ENCODE measurements at places on chromosomes 2 and 18. TPM values are rescaled to one million over a fixed set of nuclear protein-coding genes. Genes with fewer than 3 reads are reported as not detected.

The POTEJ gene
- total RNA-seq: not detected

The NEURL3 gene
- not detected for total RNA-seq

The CTAGE1 gene
- total RNA-seq: not detected

The POTEI gene
- total RNA-seq: 0.33 TPM

The LCT gene
- total RNA-seq: not detected

The NEMP2 gene
- 7.6 TPM for total RNA-seq

The GALR1 gene
- total RNA-seq: not detected

The DCDC2C gene
- 0.33 TPM for total RNA-seq

The G6PC2 gene
- not detected for total RNA-seq

The CDKL4 gene
- not detected for total RNA-seq

The KCNE4 gene
- not detected for total RNA-seq

The FSIP2 gene
- total RNA-seq: not detected

The FAM124B gene
- total RNA-seq: not detected

The CMPK2 gene
- 2.7 TPM for total RNA-seq

DNA sequence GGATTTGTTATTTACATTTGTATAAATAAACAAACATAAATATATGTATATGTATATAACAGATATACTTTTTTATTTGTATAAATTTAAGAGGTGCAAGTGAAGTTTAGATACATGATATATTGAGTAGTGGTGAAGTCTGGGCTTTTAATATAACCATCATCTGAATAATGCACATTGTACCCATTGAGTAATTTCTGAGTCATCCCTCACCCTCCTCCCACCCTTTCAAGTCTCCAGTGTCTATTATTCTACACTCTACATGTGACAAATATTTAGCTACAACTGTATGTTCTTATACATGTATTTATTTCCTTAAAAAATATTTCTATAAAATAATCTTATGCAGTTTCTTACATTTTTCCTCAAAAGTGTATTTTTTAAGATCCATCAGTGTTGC, 358.7 kb upstream of the TFPI start:
- peak; percentile 42 for DNase-seq

GRCh38 chr2:178404368-178404767, 46.6 kb downstream of the PRKRA start:
- DNase-seq: peak; percentile 91

DNA sequence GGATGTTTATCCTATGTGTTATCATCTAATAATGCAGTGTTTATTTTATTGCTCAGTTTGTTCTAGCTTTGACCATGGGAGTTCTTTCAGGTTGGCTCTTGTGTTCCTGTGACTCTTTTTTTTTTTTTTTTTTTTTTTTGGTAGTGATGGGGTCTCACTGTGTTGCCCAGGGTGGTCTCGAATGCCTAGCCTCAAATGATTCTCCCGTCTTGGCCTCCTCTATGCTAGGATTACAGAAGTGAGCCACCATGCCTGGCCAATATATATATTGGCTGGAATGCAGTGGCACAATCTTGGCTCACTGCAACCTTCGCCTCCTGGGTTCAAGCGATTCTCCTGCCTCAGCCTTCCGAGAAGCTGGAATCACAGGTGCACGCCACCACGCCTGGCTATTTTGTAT, 18.9 kb upstream of the NFU1 start:
- no peak for DNase-seq

GRCh38 chr2:219702796-219703545, 75.5 kb downstream of the SLC4A3 start:
- no peak for DNase-seq

GRCh38 chr18:71168557-71169145, 879.8 kb downstream of the SOCS6 start:
- DNase-seq: no peak

GRCh38 chr2:236600892-236601291, 31.3 kb downstream of the ACKR3 start:
- no peak for DNase-seq

DNA sequence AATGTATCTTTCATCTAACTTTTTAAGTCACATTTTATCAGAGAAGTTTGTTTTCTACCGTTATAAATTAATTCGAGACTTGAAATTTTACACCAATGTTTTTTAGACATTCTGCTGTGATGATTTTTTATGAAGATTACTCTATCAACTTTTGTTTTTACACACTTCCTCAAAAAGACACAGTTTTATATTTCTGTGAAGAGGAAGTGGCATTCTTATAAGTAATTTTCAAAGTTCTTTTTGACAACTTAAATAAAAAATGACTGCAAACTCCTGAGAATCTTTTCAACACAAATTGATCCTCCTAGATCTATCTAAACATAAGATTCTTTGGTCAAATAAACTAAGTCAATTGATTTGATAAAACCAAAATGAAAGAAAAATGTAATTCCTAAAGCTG, 13.7 kb downstream of the ANKRD44 start:
- DNase-seq: no peak

GRCh38 chr2:240956935-240957655, 41.3 kb upstream of the SNED1 start:
- no peak for DNase-seq

GRCh38 chr2:120958623-120959366, 223.1 kb downstream of the GLI2 start:
- no peak for DNase-seq

DNA sequence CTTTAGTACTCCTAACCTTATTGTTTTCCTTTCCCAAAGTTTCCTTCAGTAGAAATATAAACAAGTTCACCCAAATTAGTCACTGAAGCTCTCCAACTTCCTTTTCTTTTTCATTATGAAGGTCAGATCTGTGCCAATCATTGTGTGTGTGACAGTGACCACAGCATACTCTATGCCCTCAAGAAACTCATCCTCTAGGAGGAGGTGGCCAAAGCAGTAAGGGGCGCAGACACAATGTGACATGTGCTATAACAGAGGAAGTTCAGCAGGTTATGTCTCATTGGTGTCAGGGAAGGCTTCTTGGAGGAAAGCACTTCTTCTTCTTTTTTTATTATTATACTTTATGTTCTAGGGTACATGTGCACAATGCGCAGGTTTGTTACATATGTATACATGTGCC, 60.0 kb upstream of the PSME4 start:
- DNase-seq: no peak

DNA sequence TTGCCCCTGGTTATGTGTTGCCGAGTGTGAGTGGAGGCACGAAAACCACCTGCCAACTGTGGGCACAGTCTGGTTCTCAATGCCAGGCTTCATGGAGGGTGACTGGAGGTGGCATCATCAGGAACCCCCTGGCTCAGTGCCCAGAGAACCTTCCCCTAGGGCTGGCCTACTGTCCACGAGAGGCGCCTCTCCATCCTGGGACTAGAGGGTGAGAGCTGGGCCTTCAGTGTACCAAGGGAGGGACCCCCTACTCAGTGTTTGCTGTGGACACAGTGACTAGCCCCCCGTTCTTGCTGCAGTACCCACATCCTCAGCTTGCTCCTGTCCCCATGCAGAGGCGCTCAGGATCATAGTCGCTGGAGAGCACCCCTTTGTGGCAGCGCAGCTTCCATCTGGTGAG, 202.6 kb downstream of the HDAC4 start:
- no peak for DNase-seq

- DNase-seq: no peak
These were observed 172.9 kb upstream of the SOX11 start for GRCh38 chr2:5519286-5519685.

- no peak for DNase-seq
These were observed 9.6 kb downstream of the DCDC2C start for GRCh38 chr2:3712831-3713503.

- no peak for DNase-seq
These were observed 53.9 kb downstream of the TNS1 start for GRCh38 chr2:217948897-217949296.

DNA sequence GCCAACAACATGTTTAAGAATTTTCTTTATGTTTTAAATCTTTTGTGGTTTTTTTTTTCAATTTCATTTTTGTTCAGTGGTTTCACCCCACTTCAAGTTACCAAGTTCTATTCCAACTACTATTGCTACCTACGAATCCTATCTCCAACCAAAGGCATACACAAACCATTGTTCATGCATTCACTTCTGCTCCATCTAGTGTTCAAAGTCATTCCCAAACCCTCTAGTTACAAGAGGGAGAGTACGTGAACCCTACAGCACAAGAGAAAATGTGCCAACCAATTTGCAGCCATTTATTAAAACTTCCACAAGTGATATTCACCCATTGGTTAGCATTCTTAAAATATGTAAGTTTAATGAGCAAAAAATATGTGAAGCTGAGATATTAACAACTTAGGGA, 295.1 kb upstream of the KYNU start:
- no peak for DNase-seq

- DNase-seq: no peak
These were observed 57.6 kb downstream of the SDC1 start for GRCh38 chr2:20167356-20167755.

Data from HT1080 (cell line).